ENCODE measurements at places on chromosomes 13 and 19. TPM values are rescaled to one million over a fixed set of nuclear protein-coding genes. Genes with fewer than 3 reads are reported as not detected.
A peak's percentile ranks its signal among the peaks of the same experiment; 100 is the strongest.

GRCh38 chr13:101190337-101190736 lies 226.0 kb downstream of the NALCN start:
- DNase-seq: no peak

DNA sequence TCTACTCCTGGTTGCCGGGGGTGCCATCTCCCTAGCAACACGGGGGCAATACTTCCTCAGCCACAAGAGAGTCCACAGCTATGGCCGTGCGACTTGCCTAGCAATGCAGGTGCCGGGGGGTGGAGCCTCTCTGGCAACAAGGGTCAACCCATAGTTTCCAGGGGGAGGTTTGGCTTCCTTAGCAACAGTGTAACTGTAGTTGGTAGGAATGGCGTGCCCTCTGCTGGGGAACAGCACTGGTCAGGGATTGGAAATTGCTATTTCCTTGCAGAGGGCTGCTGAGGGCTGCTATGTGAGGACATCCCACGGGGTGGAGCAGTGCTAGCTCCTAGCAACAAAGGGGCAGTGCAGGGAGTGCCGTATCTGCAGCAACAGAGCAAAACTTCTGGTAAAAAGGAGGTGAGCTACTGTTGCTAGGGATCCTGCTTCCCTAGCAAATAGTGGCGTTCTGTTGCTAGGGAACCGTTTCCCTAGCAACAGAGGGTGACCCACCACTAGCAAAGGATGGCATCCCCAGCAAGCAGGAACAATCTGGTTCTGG lies 7.0 kb upstream of the TMC4 start:
- DNase-seq: no peak

DNA sequence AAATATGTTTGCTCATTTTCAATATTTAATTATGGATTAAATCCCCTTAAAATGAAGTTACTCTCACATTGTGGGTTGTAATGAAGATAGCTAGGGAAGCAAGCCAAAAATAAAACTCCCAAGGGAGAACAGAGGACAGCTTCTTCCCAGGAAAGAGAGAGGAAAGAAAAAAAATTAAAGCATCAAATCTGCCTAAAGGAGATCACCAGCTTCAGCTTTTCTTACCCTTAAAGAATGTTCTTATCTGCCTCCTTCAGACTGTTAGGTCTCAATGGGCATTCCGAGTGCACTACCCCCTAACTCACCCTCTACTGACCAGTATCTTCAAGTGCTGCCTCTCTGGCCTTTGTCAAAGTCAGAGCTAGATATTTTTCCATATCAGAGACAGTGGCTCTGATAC lies 55.2 kb downstream of the XPO4 start:
- no peak for DNase-seq

- no peak for DNase-seq
Measured at GRCh38 chr13:77521194-77521593, 14.3 kb upstream of the SCEL start.

DNA sequence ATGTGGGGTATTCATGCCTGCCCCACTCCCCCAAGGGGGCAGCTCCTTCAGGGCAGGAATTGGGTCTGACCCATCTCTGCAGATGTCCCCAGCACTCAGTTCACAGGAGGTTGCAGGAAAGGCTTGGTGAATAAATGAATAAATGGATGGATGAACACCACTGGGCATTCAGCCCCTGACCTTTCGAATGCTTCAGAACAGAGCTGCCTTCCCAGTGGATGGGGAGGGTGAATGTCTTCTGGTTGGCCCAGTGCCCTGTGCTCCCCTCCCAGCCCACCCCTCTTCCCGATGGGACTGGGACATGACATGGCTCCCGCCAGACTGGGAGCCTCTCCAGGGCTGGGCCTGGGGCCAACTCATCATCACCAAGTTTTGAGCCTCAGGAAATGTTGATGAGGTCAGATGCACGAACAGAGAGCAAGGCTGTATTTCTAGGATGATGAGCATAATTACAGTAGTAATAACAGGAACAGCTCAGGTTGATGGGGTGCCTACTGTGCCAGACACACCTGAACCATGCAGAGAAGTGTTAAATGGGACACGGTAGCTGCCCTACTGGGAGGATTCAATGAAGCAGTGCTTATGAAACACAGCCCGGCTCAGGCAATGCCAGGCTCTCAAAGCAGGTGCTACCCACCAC lies 25.7 kb downstream of the VRK3 start:
- DNase-seq: no peak

Gene ATP4B
- not detected for polyA plus RNA-seq

DNA sequence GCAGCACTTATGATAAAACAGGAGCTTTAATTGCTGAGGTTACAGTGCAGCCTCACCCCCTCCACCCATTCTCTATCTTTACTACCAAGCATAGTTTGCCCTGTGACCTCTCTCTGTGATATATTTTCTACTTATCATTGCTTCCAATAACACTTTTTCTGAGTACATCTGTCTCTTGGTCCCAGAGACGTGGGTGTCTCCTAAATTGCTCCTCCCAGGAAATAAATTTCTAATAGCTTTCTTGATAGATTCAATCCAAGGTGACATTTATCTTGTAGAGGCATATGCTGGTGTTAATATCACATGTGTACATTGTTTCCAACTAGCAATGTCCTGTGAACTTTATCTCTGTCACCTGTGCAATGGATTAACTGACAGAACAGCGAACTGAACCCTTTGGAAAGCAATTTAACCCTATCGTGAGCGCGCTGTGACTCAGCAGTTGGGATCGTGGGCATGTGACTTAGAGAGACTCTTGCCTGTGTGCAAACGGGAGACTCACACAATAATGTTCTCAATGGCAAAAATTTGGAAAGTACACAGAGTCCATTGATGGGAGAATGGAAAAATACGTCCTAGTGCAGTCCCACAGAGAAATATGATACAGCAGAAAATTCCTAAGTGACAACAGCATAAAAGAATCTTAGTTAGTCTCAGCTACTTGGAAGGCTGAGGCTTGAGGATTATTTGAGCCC lies 7.0 kb upstream of the MAP2K2 start:
- DNase-seq: no peak

Gene IL17D
- polyA plus RNA-seq: 32.7 TPM

DNA sequence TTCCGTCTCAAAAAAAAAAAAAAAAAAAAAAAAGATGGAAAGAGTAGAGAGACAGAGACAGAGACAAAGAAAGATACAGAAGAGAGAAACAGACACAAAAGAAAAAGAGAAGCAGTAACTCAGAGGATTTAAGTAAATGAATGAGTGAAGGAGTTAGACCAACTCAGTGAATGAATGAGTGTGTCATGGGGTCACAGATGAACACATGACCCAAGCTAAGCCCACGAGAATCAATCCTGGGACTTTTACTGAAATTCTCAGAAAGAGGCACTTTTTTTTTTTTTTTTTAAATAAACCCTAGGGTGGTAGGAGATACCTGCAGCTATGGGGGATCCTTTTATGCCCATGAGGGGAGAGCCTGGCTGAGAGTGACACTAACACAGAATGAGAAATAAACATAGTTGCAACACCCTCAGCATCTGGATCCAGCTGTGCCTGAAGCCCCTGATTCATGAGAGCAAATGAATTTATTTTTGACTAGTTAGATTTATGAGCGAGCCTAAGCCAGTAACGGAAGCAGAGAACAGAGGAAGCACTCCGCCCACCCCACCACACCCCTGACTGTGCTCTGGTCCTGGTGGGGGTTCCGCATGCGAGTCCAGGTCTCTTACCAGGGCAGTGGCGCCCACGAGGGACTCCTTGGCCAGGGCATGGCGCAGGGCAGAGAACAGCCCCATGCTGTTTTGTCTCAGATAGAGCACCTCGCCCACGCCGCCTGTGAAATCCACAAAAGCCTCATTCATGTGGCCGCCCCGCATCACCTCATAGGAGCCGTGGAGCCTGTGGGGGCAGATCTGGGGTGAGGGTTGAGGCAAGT lies 4.6 kb downstream of the CAPN12 start:
- no peak for DNase-seq

Gene KRTDAP
- polyA plus RNA-seq: not detected

- DNase-seq: no peak
Measured at GRCh38 chr19:6481541-6482342, at the start of gene DENND1C. Gene DENND1C, minus strand, starts transcription at chr19:6481787. Its CDS starts 92 bp downstream, at chr19:6481695.

GRCh38 chr19:11729586-11729985 lies 9.2 kb downstream of the ZNF823 start:
- DNase-seq: no peak

Gene TPTE2
- polyA plus RNA-seq: not detected

- DNase-seq: no peak
Measured at GRCh38 chr19:2888731-2889224, 11.9 kb upstream of the ZNF57 start.

GRCh38 chr19:45854167-45854778 lies 8.7 kb downstream of the SYMPK start:
- DNase-seq: no peak

- DNase-seq: no peak
Measured at GRCh38 chr13:49649244-49649962, 21.1 kb downstream of the ARL11 start.

DNA sequence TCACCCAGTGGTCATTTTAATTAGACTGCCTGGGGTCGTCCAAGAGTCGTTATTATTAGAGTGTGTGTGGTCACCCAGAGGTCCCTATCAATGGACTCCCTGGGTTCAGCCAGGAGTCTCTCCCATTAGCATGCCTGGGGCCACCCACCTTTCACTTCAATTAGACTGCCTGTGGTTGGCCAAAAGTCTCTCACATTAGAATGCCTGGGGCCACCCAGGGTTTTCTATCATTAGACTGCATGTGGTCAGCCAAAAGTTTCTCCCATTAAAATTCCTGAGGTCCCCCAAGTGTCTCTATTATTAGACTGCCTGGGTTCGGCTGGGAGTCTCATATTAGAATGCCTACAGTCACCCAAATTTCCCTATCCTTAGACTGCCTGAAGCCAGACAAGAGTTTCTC lies 1472.6 kb downstream of the UQCRFS1 start:
- DNase-seq: no peak

Gene KANK2
- 154 TPM for polyA plus RNA-seq

Gene ACER1
- polyA plus RNA-seq: 0.11 TPM

Gene ZNF850
- 1.6 TPM for polyA plus RNA-seq

Gene ZNF274
- not detected for polyA plus RNA-seq

- no peak for DNase-seq
Measured at GRCh38 chr19:14507704-14508542, 10.3 kb downstream of the DNAJB1 start.

- DNase-seq: no peak
Measured at GRCh38 chr13:40059540-40060232, 404.2 kb downstream of the COG6 start.

DNA sequence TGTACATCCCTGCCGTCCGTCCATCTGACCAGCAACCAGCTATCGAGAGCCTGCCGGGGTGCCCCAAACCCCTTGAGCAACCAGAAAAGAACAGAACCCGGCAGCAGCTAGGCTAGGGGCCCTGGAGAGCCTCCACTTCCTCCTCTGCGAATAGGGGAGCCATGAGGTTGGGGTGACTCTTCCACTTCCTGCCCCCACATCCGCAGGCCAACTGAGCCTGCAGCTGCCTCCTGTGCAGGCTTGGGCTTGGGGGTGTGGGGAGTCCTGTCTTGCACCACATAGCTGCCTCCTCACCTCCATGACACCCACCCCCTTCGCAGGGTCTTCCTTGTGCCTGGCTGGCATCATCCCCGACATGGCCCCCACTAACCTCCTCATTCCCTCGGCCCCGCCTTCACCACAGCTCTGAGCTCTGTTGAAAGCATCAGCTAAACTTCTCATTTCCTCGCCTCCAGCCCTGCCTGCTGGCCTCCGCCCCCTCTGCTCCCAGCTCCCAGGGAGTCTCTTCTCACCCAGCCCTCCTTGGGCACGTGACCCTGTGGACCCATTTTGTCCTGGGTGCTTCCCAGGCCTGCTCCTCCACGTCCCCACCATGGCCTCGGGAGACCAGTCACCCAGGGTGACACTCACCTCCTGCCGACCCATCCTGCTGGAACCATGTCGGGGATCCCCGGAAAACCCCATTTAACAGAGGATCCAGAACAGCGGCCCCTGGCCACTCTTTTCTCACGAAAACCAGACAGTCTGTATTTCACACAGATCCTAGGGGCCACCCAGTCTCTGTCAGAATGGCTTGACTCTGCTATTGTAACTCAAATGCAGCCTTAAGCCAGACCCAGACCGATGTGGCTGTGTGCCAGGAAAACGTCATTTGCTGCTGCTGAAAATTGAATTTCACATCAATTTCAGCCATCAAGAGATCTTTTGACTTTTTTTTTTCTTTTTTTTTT lies 50.4 kb downstream of the MYO9B start:
- DNase-seq: peak; percentile 46

DNA sequence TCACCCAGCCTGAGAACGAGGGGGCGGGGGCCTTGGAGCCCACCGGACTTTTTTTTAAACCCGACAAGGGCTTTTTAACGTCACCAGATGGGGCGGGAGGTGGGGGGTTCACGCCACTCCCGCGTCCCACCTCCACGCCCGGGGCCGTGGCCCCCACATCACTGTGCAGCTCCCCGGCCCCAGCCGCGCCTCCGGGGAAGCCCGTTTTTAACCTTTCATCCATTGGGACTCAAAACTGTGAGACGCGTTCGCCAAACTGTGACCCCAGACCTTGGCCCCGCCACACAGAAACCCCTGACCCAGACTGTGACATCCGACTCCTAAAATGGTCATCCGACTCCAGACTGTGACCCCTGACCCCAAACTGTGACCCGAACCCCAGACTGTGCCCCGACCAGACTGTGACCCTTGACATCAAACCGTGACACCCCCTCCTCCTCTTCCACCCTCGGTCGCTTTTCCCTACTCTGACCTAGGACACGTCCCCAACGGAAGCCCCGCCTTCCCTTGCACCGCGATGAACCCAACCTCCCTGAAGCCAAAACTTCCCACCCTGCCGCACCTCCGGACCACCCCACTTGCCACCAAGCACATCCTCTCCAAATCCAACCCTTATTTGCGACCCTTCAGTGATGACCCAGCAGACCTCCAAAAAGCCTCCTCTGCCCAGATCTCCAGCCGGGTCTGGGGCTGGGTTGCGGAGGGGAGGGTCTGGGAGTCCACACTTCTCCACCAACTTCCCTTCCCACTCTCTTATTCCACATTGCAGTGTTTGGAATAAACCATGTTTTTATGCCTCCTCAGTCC lies 1.5 kb upstream of the GRWD1 start:
- no peak for DNase-seq

Gene ZNF329
- 12.6 TPM for polyA plus RNA-seq

DNA sequence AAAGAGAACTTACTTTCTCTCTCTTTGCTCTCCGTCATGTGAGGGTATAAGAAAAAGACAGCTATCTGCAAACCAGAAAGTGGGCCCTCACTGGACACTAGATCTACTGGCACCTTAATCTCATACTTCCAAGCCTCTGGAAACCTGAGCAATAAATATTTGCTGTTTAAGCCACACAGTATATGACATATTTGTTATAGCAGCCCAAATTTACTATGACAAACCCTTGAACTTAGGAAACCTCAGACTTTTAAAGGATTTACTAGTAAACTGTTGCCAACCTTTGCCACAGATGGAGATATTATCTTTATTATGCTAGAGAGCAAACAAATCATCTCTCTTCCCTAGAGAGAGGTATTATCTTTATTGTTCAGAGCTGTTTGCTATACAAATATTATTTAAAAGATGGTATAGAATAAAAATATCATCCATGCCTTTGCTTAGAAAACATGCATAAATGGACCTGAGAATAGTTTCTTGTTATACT lies 1446.1 kb downstream of the SLITRK1 start:
- no peak for DNase-seq

Gene SLC6A16
- 1.6 TPM for polyA plus RNA-seq

GRCh38 chr13:98970330-98970729 lies 7.5 kb downstream of the DOCK9 start:
- DNase-seq: no peak

Data from muscle of arm (tissue), 14 donors.